Heart right ventricle (tissue), 16 donors: ENCODE measurements at places on chromosomes 2 and 18. TPM values are rescaled to one million over a fixed set of nuclear protein-coding genes. Genes with fewer than 3 reads are reported as not detected.

DNA sequence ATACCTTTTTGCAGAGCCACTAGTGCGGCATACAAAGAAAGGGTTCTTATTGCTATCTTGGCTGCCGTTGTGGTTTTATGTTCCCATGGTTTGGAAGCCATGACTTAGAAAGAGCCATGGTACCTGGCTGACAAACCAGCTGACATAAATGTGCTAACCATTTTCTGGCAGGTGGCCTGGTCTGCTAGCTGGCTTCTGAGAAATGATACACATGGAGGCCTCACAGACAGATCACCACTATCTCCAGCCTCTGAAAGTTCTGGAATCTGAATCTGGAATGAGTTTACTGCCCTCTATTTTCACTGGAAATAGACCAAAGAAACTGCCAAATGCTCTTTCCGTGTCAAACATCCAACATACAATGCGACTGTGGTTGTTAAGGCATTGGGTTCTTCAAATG is 123.7 kb downstream of the QPCT start:
- H3K4me1 ChIP-seq = peaks cover 10% of the 10 kb centered on the region
- H3K27ac ChIP-seq = no peak overlapping the region
- H3K27me3 ChIP-seq = no peaks in the 10 kb centered on the region
- no peaks in the 10 kb centered on the region for H3K36me3 ChIP-seq
- H3K4me3 ChIP-seq = no peak overlapping the region
- DNase-seq = no peak

GRCh38 chr2:61045999-61046398 is 19.7 kb upstream of the SANBR start:
- peaks cover 36% of the 10 kb centered on the region for H3K4me1 ChIP-seq
- H3K4me3 ChIP-seq = no peak overlapping the region
- peak overlapping the region; percentile 63 for H3K27ac ChIP-seq
- no peaks in the 10 kb centered on the region for H3K36me3 ChIP-seq

GRCh38 chr2:44191739-44192138 is 23.1 kb downstream of the PPM1B start:
- H3K36me3 ChIP-seq = no peaks in the 10 kb centered on the region
- H3K4me3 ChIP-seq = no peak overlapping the region
- no peaks in the 10 kb centered on the region for H3K4me1 ChIP-seq
- H3K27me3 ChIP-seq = no peaks in the 10 kb centered on the region

DNA sequence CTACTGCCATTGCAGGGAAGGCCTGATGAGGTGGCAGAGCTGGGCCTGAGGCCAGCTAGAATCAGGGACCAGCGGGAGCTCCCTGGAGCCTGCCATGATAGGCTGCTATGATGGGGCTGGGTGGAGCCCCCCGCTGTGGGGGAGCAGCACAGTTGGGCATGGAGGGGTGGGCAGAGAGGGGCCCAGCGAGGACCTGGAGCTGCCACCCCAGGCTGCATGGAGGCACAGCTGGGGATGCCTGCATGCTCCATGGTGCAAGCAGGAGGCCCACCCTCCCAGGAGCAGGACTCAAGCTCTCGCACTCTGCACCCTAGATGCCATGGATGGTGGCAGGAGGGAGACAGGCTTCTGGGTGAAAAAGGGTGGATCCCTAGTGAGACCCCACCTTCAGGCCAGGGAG is 17.8 kb upstream of the RPRD1A start:
- no peaks in the 10 kb centered on the region for H3K4me1 ChIP-seq
- H3K27me3 ChIP-seq = no peaks in the 10 kb centered on the region
- H3K4me3 ChIP-seq = no peak overlapping the region

DNA sequence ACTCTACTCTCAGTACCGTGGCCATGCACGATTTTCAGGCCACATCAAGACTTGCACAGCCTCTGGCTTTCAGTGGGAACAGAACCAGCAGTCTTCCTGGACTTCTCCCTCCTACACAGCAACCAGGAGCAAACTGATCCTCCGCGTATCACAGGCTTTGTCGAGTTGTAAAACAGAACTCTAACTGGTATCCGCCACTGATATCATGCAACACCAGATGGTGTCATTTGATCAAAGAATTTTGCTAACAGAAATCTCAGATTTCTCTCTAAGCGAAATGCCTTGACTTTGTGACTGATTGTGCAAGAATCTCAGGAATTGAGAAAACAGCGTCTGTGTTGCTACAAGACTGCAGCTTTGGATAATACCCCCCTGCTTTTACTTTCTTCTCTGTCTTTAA is 85.7 kb downstream of the COPS8 start:
- no peak for DNase-seq
- no peaks in the 10 kb centered on the region for H3K27me3 ChIP-seq
- no peaks in the 10 kb centered on the region for H3K36me3 ChIP-seq
- no peak overlapping the region for H3K4me3 ChIP-seq

DNA sequence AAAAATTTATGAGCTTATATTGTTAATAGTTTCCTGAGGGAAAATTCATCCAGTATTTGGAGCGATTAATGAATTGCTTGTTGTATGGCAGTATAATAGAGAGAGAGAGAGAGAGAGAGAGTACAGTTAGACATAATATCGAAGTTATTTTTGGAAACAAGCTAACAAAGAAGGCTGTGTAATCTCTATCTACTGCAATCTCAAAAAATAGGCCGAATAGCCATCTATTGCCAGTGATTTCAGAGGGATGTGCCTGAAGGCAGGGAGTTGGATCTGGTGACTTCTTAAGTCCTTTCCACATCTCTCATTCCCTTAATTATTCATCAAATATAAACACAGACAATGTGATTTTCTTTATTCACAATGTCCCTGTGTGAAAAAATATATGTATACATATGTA is 433.1 kb upstream of the RAB12 start:
- DNase-seq = no peak
- H3K27ac ChIP-seq = peak overlapping the region; percentile 51
- no peaks in the 10 kb centered on the region for H3K36me3 ChIP-seq
- no peak overlapping the region for H3K4me3 ChIP-seq
- H3K4me1 ChIP-seq = peaks cover 41% of the 10 kb centered on the region
- H3K27me3 ChIP-seq = no peaks in the 10 kb centered on the region

- H3K4me1 ChIP-seq = peaks cover 19% of the 10 kb centered on the region
- DNase-seq = no peak
- H3K36me3 ChIP-seq = no peaks in the 10 kb centered on the region
- H3K4me3 ChIP-seq = no peak overlapping the region
- H3K27me3 ChIP-seq = no peaks in the 10 kb centered on the region
Observed at GRCh38 chr2:68825866-68826265, 45.3 kb downstream of the BMP10 start.

COX7A2L gene
- polyA plus RNA-seq = 97.8 TPM

SERPINB4 gene
- 0.10 TPM for polyA plus RNA-seq
